ENCODE measurements at places on chromosomes 3 and 15.

GRCh38 chr3:118682921-118683320 is 351.7 kb downstream of the IGSF11 start:
- H3K27me3 ChIP-seq, result no peaks in the 10 kb centered on the region
- H3K27ac ChIP-seq, result no peak overlapping the region
- no peak for DNase-seq

DNA sequence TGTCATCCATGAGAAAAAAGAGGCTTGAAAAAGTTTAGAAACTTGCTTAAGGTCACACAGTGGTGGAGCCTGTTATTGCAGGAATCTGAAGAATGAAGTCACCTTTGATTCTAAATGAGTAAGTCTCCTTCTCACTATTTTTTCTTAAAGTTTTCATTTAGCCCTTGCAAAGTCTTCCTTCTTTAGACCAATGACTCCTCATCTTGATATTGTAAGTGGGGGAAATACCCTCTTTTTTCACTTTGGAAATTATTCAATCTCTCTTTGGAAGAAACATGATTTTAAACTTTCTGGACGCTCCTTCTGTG is 787 bp upstream of the SLMAP start:
- peak overlapping the region; percentile 86 for H3K27ac ChIP-seq
- H3K27me3 ChIP-seq, result no peaks in the 10 kb centered on the region
- H3K36me3 ChIP-seq, result no peaks in the 10 kb centered on the region
- peak overlapping the region; percentile 85 for H3K4me3 ChIP-seq

DNA sequence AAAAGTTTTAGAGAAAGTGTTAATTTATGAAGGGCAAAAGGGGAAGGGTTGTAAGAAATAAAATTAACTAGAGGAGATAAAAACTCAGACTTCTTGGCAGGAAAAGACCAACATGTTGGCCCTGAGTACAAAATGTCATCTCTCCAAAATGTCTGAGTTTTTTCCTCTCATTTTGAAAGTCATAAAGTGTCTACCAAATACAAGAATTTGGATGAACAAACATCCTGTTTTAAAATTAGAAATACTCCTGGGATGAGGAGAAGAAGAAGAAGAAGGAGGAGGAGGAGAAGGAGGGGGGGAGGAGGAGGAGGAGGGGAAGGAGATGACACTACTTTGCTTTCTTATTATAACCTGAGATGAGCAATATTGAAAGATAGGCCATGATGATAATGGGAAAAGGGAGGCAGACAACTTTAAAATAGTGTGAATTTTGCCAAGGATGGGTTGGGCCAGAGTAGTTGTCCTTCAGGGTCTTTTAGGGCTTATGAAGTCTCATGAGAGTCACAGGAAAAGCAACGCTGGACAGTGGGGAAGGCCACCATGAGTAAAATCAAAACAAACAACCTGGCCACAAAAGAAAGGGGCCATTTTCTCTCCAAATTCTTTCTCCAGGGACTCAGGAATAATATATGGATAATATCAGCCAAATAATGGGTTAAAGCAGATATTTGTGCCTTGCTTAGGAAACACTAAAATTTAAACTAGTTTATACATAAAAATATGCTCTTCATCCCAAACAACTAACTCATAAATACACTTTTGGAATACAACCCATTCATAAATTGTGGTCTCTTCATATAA is 632.9 kb downstream of the EPHA3 start:
- no peaks in the 10 kb centered on the region for H3K4me1 ChIP-seq
- H3K27ac ChIP-seq, result no peak overlapping the region
- H3K36me3 ChIP-seq, result no peaks in the 10 kb centered on the region
- no peak for DNase-seq

- no peaks in the 10 kb centered on the region for H3K27me3 ChIP-seq
- H3K4me3 ChIP-seq, result no peak overlapping the region
- DNase-seq, result no peak
These were observed 66.3 kb downstream of the GTPBP8 start for GRCh38 chr3:113057117-113057516.
